Myometrial cell (primary cell): ENCODE measurements at places on chromosomes 3 and 15. TPM values are rescaled to one million over a fixed set of nuclear protein-coding genes. Genes with fewer than 3 reads are reported as not detected.

Gene ATP13A4
- not detected in 2 replicates for total RNA-seq

Gene HTD2
- total RNA-seq = 3.9 and 6.3 TPM in 2 replicates

Gene EBLN2
- 0.29 and 0.35 TPM in 2 replicates for total RNA-seq

Gene CYP8B1
- total RNA-seq = not detected in 2 replicates

Gene MFGE8
- 158 and 162 TPM in 2 replicates for total RNA-seq

Gene DOCK3
- total RNA-seq = under 0.01 TPM in 1 of 2 replicates, not detected in the other

Gene TADA3
- 121 and 134 TPM in 2 replicates for total RNA-seq

Gene BFSP2
- total RNA-seq = not detected in 2 replicates

Gene LRRC31
- not detected in 2 replicates for total RNA-seq

Gene CD276
- 173 and 182 TPM in 2 replicates for total RNA-seq

Gene EFCAB12
- total RNA-seq = 0.35 TPM in 1 of 2 replicates, not detected in the other

Gene SUCNR1
- total RNA-seq = not detected in 2 replicates

Gene CCDC54
- total RNA-seq = not detected in 2 replicates

Gene ARRDC4
- total RNA-seq = 13.3 and 15.4 TPM in 2 replicates

Gene PP2D1
- total RNA-seq = not detected in 2 replicates

Gene LSMEM2
- total RNA-seq = not detected in 2 replicates

Gene CD80
- not detected in 2 replicates for total RNA-seq
